ENCODE measurements at places on chromosomes 4 and X.

GRCh38 chr4:138592796-138593195 is 350.6 kb upstream of the SLC7A11 start:
- no peak for DNase-seq

GRCh38 chr4:162403932-162404331 is 240.1 kb upstream of the FSTL5 start:
- DNase-seq, result no peak

DNA sequence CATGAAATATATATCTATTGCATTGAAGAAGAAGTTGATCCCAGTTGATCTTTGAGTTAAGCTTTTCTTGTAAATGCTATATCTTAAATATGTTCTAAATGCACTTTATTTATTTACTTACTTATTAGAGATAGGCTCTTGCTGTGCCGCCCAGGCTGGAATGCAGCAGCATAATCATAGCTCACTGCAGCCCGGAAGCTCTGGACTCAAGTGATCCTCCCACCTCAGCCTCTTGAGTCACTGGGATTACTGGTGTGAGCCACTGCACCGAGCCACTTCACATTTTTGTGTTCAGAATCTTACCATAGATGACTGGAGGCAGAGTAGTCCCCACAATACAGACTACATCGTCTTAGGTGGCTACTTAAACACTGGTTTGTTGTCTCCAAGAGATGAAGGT is 324.3 kb upstream of the SLIT2 start:
- no peak for DNase-seq

GRCh38 chr4:8613421-8614364 is 21.1 kb downstream of the CPZ start:
- no peak for DNase-seq

DNA sequence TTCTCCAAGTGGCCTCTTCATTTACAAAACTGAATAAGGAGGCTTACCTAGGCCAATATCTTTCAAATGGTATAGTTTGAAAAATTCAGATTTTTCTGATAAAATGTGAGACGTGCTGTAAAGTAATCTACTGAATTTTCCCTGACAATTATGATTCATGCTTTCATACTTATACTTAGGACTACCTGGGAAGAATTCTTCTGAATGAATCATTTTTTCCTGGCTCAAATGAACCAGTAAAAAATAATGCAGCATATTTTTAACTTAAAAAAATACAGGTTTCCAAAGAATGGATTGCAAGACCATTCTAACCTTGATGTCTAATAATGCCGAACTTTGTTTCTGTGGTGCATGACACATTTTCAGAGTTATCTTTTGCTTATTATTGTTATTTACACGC is 375.4 kb downstream of the ZNF674 start:
- DNase-seq, result no peak

- DNase-seq, result no peak
These were observed 26.0 kb downstream of the MANBA start for GRCh38 chr4:102734591-102735385.

DNA sequence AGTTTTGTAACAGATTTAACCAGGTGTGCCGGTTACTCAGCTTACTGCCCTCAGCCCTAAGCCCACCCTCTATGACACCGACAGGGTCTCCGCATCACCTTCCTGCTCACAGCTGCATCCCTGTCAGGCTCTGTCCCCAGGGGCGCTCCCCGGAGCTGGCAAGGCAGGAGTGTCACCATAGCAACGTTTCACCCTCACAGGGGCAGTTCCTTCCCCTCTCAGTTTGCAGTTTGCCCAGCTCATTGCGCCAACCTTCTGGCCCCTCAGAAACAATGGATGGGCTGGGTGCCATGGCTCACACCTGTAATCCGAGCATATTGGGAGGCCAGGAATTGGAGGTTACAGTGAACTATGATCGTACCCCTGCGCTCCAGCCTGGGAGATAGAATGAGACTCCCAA is 42.6 kb downstream of the RGS12 start:
- no peak for DNase-seq

DNA sequence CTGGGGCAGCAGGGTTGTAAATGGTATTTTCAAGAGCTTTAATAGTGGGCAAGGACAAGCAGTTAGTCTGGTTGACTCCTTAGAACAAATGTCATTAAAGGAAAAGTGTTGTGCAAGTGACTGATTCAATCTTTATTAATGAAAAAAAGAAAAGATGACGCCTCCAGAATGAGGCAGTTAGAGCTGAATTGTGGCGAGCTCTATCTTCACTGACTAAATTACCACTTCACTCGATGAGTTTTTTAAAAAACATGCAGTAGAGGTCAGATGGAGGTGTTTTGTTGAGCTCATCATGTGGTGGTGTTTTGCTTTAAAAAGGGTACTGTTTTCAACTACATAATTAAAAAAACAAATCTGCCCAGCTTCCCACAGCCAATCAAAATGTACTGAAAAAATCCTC is 28.1 kb upstream of the TENM3 start:
- no peak for DNase-seq

- no peak for DNase-seq
These were observed 195.7 kb upstream of the IL1RAPL1 start for GRCh38 chrX:28391528-28391927.

DNA sequence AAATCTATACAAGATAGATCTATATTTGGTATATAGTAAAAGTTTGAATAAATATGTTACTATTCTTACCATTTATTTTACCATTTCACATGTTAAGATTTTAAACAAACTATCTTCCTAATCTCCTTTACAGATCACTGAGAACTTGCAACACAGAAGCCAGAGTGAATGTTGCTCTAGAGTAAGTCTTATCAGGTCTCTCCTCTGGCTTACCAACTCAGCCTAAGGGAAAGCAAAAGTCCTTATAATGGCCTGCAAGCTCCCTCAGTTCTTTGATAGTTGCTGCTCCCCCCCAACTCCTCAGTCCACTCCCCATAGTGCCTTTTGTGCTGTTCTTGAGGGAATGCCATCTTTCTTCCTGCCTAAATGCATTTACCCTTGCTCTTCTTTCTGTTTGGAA is 25.7 kb upstream of the SLC7A11 start:
- DNase-seq, result no peak

DNA sequence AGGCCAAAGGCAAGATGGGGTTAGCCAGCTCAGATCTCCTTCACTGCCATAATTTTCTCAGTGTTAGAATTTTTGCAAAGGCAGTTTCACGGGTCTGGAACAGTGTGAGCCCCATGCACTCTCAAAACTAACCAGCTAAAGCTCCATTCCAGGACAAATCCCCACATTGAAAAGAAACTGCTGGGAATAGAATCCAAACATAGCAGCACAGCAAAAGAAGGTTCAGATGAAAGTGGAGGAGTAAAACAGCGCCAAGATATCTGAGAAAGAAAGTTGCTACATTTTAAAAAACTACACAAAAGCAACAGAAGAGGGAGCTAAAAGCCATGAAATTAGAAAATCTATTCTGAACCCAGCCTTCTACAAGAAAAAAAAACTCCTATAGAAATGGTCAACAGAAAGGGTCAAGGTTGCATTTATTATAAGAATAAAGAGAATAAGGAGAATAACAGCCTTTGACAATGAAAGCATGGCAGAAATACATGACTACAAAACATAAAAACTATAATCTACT is 39.6 kb upstream of the SLC7A3 start:
- DNase-seq, result peak; percentile 4

- no peak for DNase-seq
These were observed 13.2 kb upstream of the COX7B2 start for GRCh38 chr4:46922205-46922604.

- DNase-seq, result no peak
These were observed 34.8 kb downstream of the CCDC149 start for GRCh38 chr4:24877868-24878635.

DNA sequence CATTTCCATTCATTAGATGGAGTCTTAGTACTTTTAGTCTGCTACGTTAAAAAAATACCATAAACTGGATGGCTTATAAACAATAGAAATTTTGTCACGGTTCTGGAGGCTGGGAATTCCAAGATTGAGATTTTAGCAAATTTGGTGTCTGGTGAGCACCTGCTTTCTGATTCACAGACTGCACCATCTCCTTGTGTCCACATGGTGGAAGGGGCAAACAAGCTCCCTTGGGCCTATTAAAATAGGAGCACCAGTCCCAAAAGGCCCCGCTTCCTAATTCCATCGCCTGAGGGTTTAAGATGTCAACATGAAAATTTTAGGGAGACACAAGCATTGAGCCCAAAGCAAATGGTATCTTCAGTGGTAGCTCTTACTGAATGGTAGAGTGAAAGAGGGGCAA is 120.5 kb upstream of the MAP9 start:
- DNase-seq, result no peak

DNA sequence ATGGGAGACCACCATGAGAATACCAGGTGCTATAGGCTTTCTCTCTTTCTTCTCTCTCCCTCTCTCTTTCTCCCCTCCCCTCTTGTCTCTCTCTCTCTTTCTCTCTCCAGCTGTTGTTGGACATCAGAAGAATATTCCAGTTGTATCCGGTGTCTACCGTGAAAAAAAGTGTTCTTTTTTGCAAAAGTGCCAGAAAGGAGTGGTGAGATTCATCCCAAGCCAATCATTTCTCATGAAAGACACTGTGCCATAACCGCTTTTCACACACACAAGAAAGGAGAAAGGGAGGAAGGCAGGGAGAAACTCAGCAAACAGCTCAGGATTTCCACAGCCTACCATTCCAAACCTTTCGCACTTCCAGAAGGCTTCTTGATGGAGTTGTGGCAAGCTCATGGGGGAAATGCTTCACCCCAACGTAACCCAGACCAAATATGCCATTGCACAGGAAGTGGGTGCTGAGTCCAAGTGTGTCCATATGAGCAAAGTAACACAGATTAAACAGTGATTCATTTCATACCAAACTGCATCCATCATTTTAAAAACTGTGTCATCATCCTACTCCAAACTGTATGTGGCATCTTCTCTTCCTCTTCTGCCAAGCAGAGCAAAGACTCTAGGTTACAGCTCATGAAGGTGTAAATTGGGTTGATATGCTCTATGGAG is 224.0 kb downstream of the APBB2 start:
- no peak for DNase-seq

- no peak for DNase-seq
These were observed 21.2 kb downstream of the SRD5A3 start for GRCh38 chr4:55367084-55367722.

- DNase-seq, result no peak
These were observed 24.0 kb downstream of the BTC start for GRCh38 chr4:74770226-74770910.
